ENCODE measurements at places on chromosomes 3 and 15.

DNA sequence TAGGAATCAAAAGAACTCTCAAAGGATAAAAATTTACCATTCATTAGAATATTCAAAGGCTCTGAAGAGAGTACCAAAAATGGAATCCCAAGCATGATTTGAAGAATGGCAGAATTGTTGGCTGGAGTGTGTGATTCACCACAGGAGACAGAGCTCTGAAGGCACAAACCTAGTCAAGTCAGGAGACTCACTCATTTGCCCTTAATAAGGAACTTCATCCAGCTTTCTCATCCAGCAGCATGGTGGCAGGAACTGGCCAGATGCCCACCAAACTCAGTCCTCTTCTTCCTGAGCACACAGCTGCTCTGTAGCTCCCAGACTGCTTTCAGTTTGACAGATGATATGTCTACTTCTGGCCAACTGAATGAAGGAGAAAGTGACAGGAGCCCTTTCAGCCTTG, 16.5 kb upstream of the HEG1 start:
- peak; percentile 74 for DNase-seq

- DNase-seq, result peak; percentile 28
Observed at GRCh38 chr3:140128631-140129030, 193.6 kb downstream of the CLSTN2 start.

- DNase-seq, result no peak
Observed at GRCh38 chr15:85693277-85693676, 101.4 kb downstream of the KLHL25 start.

DNA sequence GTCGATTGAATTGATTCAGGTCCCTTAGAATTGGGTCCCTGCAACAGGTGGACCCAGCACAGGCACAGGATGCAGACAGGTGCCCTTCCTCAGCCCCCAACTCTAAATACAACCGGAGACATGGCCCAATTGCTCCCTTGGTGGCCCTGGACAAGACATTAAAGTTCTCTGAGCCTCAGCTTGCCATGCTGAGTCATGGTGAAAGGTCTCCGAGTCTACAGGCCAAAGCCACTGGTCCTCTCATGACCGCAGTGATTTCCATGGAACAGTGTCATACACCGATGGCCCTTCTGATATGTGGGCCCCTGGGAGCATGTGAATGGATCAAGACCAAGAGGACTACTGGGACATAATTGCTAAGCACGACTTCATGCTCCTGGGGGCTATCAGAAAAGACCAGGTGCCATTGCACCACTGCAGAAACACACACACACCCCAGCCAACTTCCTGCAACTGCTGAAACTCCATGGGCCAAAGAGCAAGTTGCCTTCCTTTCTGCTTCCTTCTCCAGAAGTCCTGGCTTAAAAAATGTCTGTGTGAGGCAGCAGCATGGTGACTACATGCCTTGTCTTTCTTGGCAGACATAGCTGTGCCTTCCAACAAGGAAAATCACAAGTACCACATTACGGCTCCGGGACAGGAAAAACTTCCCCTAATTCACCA, 38.8 kb downstream of the TBC1D2B start:
- DNase-seq, result no peak

GRCh38 chr3:175916191-175916934, 1057.2 kb downstream of the NAALADL2 start:
- no peak for DNase-seq

DNA sequence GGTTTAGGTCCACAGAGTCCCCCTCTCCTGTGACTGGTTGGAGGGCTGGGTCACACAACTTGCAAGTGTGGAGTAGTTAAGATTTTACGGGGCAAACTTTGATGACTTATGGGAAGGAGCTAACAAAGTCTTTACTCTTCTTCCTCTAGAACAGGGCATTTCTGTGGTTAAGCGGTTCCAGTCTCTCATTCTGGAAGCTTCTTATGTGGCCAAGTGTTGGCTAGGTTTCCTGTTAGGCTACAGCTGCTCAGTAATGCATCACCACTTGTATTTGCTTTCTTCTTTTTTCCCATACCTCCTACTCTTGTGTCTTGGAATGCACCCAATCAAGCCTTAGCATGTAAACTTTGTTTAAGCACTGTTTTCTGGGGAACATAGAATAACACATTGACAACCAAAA, 100.6 kb upstream of the PLAAT1 start:
- DNase-seq, result peak; percentile 12

GRCh38 chr3:108346301-108347227, 50.2 kb downstream of the HHLA2 start:
- DNase-seq, result peak; percentile 5

DNA sequence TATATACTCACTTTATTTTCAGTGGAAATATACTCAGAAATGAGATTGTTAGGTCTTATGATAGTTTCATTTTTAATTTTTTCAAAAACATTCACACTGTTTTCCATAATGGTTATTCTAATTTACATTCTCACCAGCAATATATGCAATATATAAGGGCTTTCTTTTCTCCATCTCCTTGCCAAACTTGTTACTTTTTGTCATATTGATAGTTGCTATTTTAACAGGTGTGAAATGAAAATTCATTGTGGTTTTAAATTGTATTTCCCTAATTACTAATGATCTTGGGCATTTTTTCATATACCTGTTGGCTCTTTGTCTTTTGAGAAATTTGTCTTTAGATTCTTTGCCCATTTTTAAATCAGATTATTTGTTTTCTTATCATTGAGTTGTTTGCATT, 325.2 kb downstream of the DIPK2A start:
- no peak for DNase-seq

GRCh38 chr15:66692391-66692790, 9.6 kb upstream of the SMAD6 start:
- DNase-seq, result no peak

GRCh38 chr15:51038162-51038973, 56.3 kb downstream of the TNFAIP8L3 start:
- no peak for DNase-seq

- DNase-seq, result peak; percentile 52
Observed at GRCh38 chr3:28286595-28286994, 45.2 kb downstream of the CMC1 start.

DNA sequence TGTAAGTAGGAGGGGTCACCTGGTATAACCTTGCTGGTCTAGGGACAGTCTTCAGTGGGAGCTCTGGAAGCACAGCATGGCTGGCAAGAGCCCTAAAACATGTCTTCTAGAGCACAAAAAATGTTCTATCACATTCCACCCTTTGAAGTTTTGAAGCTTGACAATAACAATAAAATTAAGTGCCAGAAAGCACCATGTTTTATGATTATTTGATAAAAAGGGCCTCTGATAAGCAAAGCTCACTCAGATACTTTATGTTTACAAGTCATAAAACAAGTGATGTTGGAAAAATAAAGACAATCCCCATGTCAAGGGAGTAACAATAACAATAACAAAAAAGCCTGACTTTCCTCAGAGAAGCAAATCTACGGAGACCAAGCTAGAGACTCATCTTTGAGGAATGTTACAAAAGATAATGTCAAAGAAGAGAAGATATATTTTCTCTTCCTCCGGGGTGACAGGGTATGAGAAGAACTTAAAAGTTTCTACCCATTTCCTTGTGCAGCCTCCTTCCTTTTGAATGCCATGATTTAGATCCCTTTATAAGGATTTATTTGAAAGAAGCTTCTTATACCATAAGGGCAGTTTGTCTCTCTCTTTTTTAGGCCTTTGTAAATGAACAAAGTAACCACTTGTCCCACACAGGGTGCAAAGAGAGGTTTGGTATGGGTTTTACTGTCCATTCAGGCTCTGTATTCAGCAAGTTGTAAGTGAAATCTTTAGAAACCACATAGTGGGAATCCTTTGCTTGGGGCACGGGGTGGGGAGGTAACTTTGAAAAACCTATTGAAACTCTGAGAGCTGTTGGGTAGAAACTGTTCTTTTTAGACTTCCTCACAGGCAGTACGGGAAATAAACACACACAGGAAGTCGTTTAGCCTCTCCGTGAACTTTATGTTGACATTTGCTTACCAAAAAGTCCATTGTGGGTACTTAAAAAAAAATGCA, 109.6 kb upstream of the RBMS3 start:
- no peak for DNase-seq

DNA sequence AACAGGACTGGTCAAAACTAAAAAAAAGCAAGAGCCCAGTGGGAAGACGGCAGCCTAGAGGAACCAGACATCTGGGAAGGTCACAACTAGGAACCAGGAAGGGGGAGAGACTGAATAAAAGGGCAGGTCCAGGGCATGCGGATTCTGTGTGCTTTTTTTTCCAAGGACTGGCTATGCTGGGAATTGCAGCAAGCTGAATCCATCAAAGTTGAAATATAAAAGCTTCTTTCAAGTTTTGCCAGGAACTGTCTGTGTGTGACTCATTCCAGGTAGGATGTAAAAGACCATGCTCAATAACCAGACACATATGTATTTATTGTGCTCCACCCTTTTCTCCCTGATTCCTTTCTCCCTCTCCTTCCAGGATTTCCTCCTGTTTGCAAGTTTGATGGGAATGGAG, 47.9 kb upstream of the CCDC80 start:
- DNase-seq, result no peak

- no peak for DNase-seq
Observed at GRCh38 chr3:53748512-53749271, 97.5 kb downstream of the CHDH start.

GRCh38 chr3:194675081-194675640, 3.2 kb upstream of the LSG1 start:
- no peak for DNase-seq

GRCh38 chr3:195227871-195228270, 43.1 kb downstream of the XXYLT1 start:
- no peak for DNase-seq

GRCh38 chr3:185900228-185900627, 37.6 kb downstream of the TRA2B start:
- peak; percentile 89 for DNase-seq

- DNase-seq, result no peak
Observed at GRCh38 chr3:123781138-123781537, 103.0 kb downstream of the MYLK start.

GRCh38 chr3:194577986-194578905, 55.0 kb downstream of the TMEM44 start:
- peak; percentile 81 for DNase-seq

DNA sequence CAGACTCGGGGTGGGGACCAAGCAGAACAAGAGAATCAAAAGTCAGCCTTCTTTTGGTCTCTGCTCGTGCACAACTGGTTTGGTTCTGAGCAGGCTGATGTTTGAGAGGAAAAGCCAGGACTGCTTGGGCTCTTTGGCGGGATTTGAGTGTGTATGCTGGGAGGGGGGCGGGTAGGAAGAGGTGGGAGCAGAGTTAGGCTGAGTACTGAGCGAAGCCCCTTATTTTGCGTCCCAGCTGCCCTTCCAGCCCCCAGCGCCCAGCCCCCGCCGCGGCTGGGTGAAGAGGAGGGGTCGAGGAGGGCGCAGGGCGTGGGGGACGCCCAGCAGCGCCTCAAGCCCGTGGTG, 153.5 kb upstream of the GOLIM4 start:
- no peak for DNase-seq

DNA sequence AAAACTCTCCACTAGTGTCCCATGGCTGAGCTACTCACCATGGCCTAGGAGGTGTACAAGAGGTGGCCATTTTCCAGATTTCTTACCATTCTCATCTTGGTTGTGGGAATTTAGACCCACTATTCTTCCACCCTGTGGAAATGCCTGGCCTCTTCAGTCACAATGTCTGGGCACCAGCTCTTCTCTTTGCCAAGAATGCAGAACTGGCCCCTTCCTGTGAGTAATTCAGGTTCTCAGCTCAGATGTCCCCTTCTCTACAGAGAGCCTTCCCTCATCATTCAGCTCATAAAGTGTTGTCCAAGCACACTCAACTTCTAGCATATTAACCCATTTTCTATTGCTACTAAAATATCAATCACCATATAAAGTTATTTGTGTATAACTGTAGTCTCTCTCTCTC, 575.5 kb upstream of the KCNMB2 start:
- no peak for DNase-seq

DNA sequence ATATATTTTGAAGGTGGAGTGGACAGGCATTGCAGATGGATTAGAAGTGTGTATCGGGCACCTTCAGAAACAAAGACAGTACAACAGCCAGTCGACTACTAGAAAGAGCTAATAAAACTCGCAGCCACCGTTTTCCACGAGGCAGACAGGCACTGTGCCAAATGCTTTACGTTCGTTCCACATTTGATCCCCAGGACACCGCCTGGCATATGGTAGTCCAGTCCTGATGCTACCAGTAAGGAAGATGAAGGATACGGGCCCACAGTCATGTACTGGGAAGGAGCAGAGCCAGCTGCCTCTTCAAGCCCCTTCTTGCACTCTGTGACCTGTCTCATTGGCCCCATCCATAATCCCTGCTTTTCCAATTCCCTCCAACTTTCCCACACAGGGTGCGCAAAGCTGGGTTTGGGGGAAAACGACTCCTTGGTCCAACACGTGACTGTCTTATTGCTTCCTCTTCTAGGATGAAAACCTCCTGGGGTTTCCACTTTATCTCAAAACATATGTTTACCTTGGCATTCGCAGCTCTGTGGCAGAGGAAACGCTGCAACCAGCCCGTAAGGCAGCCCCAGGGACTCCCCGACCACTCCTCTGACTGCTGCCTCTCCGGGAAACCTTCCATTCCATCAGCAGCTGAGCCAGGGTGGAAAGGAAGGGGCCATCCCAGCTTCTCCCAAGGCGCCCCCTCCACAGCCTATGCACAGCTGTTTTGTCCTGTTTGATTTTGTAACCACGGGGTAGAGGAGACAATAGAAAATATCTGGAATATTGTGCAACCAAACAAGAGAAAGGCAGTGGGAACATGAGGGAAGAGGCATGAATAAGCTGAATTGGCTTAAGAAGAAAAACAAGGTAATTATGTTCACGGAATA, 107.4 kb downstream of the ADAMTS17 start:
- no peak for DNase-seq

Data from AG10803 (cell line).